ENCODE measurements at places on chromosomes 11 and 22.

DNA sequence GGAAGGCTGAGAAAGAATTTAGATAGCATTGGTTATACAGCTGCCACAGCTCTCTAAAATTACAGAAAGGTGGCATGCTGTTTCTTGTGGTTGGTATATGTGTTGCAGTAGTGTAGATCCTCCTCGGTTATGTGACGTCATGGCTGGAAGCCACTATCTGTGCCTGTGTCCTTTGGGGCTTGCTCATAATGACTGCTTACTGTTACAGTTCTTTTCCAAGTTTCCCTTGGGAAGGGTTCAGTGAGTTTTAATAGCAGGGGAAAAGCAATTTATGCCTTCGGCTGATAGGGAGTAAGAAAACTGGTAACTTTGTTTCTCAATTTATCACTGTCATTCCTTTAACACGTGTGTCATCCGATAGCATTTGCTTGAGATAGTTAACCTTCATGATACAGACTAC, 47.2 kb downstream of the POLD3 start:
- DNase-seq, result peak; percentile 17

GRCh38 chr11:123698546-123699127, 42.8 kb downstream of the ZNF202 start:
- DNase-seq, result no peak

- no peak for DNase-seq
These were observed 19.2 kb upstream of the TH start for GRCh38 chr11:2190657-2191471.

- no peak for DNase-seq
These were observed 24.8 kb downstream of the NARS2 start for GRCh38 chr11:78549624-78550409.

- peak; percentile 6 for DNase-seq
These were observed 97.3 kb upstream of the AKIP1 start for GRCh38 chr11:8813658-8814057.

- DNase-seq, result no peak
These were observed 11.8 kb downstream of the RNF215 start for GRCh38 chr22:30375312-30375849.

Data from NCI-H2107 (cell line).